KBM-7 (cell line): ENCODE measurements at places on chromosomes 4 and X.

DNA sequence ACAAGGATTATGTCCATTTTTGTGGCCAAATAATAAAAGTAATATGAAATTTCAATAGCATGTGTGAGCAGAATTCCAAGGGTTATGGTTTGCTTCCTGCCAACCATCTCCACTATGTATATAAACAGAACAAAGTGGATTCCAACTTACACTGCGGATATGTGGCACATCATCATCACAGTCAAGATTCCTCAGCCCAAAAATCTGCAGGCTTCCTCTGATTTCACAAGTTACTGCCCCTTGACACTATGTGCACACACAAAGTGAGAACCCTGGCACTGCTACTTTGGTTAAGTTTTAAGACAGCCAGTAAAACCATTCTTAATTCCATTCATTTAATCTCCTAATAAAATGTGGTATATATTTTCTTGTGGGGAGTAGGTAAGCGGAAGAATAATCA is 76.4 kb downstream of the LEF1 start:
- DNase-seq: no peak

- DNase-seq: no peak
Observed at GRCh38 chr4:150261571-150261970, 183.3 kb downstream of the DCLK2 start.

- DNase-seq: no peak
Observed at GRCh38 chr4:109266236-109266635, 36.2 kb downstream of the COL25A1 start.

DNA sequence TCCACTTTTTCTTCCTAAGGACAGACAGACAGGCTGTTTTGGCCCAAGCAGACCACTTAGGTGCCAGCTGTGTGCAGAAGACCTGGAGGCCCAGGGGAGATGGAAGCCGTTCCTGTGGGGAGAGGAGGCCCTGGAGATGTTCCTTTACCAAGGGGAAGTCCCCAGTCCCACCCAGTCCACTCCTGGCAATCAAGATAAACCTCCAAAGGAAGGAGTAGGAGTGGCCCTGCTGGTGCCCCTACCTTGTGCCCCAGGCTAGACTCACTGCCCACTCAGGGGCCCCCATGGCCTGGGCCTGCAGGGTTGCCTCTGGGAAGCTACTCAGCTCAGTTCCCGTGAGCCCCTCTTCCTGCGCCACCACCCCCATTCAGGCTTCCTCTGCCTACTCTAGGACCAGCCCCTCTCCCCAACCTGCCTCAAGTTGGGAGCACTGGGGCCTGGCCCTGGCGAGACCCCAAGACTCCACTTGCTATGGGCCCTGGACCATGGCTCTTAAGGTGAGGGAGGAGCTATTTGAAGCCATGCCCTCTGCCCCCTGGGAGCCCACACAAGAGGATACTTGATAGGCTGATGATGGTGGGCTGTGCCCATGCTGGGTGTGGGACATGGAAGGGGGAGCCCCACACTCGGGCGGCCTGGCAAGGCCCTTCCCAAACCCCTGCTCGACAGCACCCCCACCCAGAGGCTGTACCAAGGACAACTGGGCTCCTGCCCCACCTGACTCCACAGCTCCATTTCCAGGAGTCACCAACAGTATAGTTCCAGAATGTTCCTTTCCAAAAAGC is 24.8 kb upstream of the RNF4 start:
- DNase-seq: no peak

DNA sequence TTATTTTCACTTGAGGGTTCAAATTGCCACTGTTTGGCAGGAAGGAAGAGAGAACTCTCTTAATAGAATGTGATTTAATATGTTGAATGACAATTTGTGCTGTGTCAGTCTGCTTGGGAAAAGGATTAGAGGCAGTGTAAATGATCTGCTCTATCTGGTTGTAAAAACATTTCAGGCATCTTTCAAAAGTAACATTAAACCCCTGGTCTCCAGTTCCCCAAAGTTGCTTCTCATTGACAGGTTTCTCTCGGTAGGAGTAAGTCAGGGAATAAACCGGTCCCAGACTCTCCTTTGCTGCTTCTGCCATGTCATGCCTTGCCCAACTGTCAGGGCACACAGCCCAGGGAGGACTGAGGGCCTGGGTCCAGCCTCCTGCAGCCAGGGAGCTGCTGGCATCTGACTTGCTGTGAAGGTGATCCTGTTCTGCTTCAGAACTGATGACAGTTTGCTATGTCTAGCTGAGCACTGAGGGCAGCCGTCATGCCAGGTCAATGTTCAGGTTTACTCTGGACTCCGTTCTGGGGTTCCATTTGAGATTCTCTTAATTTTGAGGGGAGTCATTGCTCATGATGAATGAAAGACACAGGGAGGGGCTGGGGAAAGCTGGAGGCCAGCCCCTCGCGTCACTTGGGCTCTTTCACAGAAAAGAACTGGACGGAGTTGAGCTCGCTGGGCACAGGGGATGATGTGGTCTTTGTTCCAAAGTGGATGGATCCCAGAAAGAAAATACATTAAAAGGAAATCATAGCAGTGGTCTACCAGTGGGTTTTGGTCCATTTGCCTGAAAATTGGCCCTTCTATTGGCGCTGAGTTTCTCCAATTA is 312.4 kb downstream of the ARHGAP10 start:
- DNase-seq: no peak

GRCh38 chr4:56227301-56227835 is 159.9 kb downstream of the AASDH start:
- no peak for DNase-seq

DNA sequence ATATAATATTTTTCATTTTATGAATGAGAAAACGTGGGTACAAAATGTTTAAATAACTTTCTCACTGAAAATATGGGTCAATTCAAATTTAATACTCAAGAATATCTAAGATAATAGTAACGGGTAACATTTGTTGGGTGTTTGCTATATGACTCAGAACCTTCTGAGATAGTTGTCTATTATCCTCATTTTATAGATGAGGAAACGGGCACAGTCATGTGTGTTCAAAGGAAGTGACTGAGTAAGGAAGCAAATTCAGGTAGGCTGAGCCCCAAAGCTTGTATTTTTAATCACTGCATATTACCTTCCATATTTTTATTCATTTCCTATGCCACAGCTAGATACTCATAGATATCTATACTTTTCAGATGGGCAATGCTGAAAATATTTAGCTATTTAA is 12.2 kb upstream of the CAMK2D start:
- DNase-seq: no peak

- no peak for DNase-seq
Observed at GRCh38 chr4:2572866-2573265, 36.4 kb downstream of the FAM193A start.

DNA sequence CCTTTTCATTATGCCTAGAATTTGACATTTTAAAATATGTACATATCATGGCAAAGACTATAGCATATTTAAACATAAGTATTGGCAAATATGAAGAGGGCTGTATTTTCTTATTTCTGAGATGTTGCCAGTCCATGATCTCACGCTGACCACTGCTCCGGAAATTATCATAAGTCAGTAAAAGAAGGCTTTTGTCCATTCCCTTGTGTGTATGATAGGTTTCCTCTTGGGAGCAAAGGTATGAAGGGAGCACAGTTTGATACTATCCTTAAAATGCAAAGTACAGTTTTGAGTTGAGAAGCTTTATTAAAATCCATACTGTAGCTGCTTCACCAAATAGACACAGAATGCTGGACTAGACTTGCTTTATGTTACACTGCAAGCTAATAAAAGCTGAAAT is 52.6 kb upstream of the AGA start:
- no peak for DNase-seq

DNA sequence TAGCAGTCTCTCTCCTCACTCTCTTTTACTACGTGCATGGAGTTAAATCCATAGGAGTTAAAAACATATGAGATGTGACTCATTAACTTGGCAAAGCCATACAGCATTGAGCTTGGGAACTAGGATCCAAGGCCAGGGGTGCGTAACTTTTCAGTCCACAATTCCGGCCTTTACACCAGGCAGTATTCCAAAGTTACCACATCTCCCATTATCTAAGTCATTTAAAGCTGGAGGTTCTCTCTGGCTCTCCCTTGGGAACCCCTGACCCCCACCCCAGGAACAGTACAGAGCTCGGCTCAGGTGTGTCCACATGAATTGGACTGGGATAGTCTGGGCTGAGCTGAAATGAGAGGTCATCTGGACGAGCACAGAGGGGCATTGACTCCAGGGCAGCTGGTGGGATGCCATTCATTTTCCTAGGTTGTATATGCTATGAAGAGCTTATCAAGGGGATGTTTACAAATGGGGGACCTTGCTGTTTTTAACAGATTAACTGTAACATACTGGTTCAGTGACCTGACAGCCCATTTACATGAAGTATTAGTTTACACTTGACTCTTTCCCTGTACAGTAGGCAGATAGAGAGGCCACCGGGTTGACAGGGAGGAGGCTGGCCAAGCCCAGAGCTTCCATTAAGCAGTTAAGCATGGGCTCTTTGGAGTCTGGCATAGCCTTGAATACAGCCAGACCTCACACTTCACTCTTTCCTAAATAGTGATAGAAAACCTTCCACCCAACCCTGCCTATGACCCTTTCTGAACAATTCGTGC is 128.8 kb downstream of the RAB28 start:
- no peak for DNase-seq

GRCh38 chr4:10083331-10083771 is 33.2 kb downstream of the WDR1 start:
- no peak for DNase-seq

DNA sequence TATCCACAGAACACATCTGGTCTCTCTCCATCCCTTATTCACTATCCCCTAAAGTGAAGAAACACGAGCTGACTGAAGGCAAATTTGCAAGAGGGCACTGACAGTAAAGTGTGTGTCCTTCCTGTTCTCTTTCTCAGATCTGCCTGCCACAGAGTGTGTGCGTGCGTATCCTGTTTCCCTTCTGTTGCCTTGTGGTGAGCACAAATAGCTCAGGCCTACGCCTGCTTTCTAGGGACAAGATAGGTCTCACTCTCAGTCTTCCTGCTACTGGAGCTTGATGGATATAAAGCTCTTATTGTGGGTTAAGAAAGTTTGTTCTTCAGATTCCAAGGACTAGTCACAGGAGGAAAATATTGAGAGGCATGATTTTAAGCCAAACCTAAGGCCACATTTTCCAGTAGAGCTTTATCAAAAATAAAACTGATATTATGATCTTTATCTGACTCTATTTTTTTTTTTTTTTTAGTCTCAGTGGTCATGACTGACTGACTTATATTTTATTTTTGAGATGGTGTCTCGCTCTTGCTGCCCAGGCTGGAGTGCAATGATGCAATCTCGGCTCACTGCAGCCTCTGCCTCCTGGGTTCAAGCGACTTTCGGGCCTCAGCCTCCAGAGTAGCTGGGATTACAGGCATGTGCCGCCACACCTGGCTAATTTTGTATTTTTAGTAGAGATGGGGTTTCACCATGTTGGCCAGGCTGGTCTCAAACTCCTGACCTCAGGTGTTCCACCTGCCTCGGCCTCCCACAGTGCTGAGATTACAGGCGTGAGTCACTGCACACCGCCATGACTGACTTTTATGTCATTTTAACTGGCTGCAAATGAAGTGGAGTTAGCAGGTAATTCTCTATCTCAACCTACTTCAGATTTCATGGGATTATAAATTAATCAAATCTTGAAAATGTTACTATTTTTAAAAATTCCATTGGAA is 140.3 kb upstream of the SH3RF1 start:
- DNase-seq: peak; percentile 93

DNA sequence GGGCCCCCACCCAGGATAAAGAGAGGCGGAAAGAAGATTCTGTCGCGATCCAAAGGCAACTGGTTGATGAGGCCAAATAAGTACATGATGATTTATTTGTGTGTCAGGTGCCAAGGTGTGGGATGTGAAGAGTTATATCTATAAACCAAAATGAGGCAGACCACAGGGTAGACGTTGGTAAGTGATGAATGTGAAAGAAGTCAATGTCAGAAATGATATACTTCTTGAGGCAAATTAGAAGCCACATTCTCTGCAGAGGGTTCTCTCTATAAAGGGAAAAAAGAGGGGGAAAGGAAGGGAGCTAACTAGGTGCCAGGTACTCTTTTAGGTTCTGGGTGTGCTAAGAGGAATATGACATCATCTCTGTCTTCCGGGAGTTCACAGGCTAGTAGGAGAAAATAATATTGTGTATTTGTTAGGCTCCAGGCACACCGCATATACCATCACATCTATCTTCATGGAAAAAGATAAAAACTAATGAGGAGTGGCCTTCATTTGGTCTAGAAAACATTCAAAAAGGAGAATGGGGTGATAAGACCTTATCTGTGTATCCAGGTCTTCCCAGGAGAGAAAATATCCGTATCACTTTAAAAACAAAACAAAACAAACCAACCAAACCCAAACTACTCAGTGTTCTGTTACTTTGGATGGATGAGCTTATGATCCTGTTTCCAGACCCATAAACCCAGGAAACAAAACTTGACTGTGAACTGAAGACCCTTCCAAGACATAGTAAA is 4.8 kb upstream of the SH2D1A start:
- no peak for DNase-seq

- DNase-seq: peak; percentile 88
Observed at GRCh38 chrX:53281321-53281822, at the start of gene IQSEC2. Gene IQSEC2 (minus strand): TSS chrX:53281584.

- DNase-seq: no peak
Observed at GRCh38 chrX:112669824-112670223, 9.9 kb downstream of the LHFPL1 start.

GRCh38 chr4:148770848-148771247 is 328.6 kb upstream of the NR3C2 start:
- DNase-seq: no peak

- DNase-seq: no peak
Observed at GRCh38 chr4:151246742-151247141, 30.2 kb upstream of the PRSS48 start.

GRCh38 chr4:24849756-24850155 is 54.4 kb downstream of the SOD3 start:
- no peak for DNase-seq

DNA sequence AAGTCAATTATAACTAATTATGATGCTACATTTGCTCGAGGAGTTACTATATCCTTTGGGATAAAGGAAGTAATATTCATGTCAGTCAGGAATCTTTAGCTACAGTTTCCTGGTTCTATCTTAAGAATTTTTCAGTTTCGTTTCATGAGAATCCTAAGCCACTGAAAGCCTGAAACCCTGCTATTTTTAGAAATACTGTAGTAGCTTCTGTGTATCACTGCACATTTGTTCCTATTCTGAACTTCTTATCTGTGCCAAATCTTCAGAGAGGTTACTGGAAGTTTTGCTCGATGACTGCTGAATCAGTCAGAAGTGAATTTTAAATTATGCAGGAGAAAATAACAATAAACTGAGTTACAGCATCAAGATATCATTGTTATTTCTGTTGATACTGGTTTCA is 249.2 kb downstream of the TENM3 start:
- DNase-seq: no peak
